ENCODE measurements at places on chromosomes 6 and 20. TPM values are rescaled to one million over a fixed set of nuclear protein-coding genes. Genes with fewer than 3 reads are reported as not detected.

DNA sequence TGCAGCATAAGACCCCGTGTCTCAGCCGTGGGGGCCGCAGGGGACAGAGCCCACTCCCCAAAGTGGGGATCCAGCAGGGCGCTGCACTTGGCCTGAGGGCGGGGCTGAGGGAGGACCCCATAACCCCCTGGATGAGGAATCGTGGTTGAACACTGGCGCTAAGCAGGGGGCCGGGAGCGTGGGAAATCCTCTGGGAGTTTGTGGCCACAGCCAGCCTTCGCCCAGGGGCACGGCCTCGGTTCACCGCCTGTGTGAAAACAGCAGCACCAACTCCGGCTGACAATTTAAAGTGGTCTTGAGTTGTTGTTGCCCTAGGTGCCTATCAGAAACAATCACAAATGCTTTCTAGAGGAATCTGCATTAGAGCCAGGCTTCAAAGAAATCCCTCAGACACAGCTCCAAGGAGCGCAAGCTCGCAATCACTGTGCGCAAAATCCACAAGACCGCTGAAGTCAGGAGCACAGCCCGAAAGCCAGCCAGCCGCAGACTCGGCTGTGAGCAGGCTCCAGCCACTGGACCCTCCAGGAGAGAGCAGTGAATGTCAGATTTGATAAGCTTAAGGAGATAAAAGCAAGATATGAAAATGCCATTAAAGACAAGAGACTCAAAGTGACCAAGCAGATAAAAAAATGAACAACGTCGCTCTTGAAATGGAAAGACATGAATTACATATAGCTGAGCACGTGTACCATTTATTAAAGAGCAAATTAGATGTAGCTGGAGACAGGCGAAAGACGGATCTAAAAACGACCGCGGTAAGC, 10.9 kb upstream of the RPS6KA2 start:
- DNase-seq = no peak

DNA sequence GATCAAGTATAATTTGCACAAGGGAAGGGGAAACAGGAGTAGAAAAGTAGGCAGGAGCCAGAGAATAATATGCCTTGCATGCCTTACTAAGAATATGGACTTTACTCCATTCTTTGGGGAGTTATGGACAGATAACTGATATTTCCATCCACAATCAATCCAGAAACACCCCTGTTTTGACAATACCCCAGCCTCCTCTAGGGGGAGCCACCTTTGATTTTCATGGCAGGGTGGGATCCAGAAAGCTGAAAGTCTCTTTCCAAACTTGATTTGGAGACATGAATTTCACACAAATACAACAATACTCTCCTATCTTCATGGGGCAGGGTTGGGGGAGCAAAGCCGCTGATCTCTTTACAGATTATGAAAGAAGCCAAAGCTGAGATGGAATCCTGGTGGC, 404.1 kb downstream of the FOXA2 start:
- DNase-seq = no peak

DNA sequence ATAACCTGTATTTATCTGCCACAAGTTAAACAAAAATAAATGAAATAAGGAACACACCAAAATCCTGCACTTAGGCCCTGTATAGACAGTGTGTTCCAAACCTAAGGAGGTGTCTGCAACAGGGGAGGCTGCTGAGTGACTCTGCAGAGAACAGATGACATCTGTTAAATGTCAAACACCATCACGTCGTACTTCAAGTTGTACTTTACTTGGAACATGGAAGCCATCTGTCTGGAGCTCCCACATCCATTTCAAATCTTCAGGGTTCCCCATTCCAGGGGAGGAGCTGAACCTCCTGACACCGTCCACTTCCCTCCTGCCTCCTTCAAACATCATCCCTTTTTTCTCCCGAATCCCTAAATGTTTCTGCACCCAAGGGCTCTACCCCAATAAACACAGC, 1.8 kb upstream of the MAP7 start:
- DNase-seq = no peak

DNA sequence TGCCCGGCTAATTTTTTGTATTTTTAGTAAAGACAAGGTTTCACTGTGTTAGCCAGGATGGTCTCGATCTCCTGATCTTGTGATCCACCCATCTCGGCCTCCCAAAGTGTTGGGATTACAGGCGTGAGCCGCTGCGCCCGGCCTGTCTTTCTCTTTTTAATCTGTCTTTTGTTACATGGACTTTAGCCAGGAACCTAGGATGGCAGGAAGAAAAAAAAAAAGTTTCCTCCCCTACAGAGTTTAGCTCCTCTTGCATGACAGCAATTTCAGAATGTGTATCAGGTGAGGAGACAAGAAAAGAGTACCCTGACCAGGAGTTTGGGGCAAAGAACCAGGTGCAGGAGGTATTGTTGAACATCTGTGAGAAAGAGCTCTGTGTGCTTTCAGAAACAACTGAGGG, 21.4 kb upstream of the TXLNB start:
- no peak for DNase-seq

DNA sequence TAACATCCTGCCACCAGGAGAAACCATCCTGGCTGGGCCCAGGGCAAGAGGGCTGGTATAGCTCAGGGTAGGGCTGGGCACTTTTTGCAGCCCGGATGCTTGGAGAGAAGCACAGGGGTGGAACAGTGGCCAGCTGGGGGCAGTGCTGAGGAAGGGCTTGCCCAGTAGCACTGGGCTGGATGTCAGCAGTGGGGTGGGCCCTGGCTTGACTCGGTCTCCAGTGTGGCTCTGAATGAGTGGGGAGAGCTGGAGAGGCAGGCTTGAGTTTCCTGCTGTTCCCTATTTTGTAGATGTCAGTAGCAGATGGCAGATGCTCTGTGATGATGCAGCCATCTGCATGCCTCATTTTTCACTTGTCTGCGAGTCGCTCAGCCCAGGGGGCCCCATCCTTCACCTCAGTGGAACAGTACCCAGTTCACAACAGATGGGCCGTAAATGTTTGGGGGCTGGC, 56.3 kb upstream of the TULP1 start:
- DNase-seq = peak; percentile 49

GRCh38 chr20:25207960-25208534, 12.5 kb downstream of the ENTPD6 start:
- DNase-seq = no peak

GRCh38 chr20:12815231-12815768, 193.5 kb upstream of the SPTLC3 start:
- no peak for DNase-seq

- no peak for DNase-seq
Measured at GRCh38 chr6:143098054-143098671, 37.5 kb downstream of the AIG1 start.

DNA sequence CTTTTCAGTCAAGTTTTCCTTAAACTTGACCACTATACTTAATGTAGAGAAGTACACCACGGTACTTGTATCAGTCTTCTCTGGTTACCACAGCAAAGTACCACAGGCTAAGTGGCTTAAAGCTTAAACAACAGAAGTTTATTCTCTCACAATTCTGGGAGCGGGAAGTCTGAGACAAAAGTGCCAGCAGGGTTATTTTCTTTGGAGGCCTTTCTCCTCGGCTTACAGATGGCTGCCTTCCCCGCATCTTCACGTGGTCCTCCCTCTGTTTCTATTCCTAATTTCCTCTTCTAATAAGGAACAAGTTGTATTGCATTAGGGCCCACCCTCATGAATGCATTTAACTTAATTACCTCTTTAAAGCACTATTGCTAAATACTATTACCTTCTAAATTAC, 258.0 kb downstream of the PLCB1 start:
- DNase-seq = no peak

DNA sequence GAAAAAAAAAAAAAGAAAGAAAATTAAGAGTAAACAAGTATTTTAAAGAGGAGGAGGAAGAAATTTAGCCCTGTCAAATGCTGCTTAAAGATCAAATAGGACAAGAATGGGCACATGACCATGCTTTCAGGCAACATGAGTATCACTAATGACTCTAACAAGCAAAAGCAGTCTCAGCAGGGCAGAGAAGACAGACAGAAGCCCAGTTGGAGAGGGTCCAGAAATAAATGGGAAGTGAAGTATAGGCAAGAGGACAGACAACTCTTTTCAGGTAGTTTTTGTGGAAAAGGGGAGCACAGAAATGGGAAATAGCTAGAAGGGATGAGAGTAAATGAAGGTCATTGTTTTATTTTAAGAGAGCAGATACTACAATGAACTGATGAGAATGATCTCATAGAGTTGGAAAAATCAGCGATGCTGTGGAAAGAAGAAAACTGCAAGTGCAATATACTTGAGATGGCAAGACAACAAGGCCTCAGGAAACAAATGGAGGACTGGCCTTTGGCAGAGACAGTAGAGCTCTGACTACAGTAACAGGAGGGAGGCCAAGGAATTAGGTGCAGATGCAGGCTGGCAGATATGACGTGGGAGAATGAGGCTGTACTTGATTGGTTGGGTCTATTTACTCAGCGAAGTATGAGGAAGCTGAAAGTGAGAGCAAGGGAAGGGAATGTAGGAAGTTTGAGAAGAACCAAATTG, 40.3 kb downstream of the KIF6 start:
- no peak for DNase-seq

GRCh38 chr6:94673251-94673650, 904.1 kb upstream of the MANEA start:
- DNase-seq = no peak

GRCh38 chr6:154868143-154868594, 126.9 kb upstream of the TIAM2 start:
- DNase-seq = no peak

The MYB gene
- not detected for total RNA-seq

The MYO6 gene
- total RNA-seq = 6.5 TPM

The SEC23B gene
- 20.7 TPM for total RNA-seq

The C20orf202 gene
- total RNA-seq = 0.24 TPM

The MYT1 gene
- total RNA-seq = 0.21 TPM

The OOEP gene
- total RNA-seq = 0.24 TPM

The IP6K3 gene
- total RNA-seq = 23.8 TPM

The SCRT2 gene
- not detected for total RNA-seq

The TPD52L1 gene
- total RNA-seq = 50.4 TPM

The C6orf141 gene
- total RNA-seq = 1.1 TPM

The TFAP2A gene
- total RNA-seq = 0.44 TPM

The VEGFA gene
- 168 TPM for total RNA-seq
